ENCODE measurements at places on chromosomes 3 and 15.

GRCh38 chr3:35965908-35966307 is 326.6 kb downstream of the ARPP21 start:
- DNase-seq, result no peak

DNA sequence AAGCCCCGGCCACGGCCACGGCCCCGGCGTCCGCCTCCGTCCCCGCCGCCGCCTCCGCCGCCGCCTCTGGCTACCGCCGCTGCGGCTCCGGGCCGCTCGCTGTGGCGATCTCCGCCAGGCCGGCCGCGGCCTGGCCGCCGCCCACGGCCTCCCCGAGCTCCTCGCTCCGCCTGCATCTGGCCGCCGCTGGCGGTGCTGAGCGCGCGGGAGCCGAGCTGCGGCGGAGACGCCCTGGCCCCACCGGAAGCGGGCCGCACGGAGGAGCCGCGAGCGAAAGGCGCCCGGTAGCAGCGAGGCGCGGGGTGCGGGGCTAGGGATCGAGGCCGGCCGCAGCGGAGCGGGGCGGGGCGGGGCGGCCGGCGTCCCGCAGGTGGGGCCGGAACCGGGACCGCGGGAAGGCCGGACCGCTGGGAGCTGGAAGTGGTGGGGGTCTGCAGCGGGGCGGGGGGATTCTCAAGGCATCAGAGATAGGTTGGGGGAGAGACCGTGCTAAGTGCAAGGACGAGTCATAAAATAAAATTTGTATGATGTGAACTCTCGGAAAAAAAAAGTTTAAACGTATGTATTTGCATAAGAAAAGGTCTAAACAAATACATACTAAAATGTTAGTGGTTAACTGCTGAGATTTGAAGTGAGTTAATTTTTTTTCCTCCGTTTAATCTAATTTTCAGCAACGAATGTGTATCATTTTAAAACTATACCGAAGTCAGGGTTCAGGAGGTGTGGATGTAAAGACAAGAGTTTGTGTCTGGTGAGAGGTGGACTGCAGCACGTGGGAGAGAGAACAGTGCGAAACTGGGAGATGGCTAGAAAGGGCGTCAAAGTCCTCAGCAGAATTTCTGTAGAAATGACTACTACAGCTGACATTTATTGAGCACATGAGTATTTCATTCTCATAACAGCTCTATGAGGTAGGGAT is at the start of gene AVEN:
Gene AVEN, minus strand, starts transcription at position 334 of the 919 bp plus-strand sequence. Its CDS starts 158 bp downstream, at position 176.
- DNase-seq, result no peak

- no peak for DNase-seq
Measured at GRCh38 chr15:97461226-97461625, 499.3 kb upstream of the ARRDC4 start.

DNA sequence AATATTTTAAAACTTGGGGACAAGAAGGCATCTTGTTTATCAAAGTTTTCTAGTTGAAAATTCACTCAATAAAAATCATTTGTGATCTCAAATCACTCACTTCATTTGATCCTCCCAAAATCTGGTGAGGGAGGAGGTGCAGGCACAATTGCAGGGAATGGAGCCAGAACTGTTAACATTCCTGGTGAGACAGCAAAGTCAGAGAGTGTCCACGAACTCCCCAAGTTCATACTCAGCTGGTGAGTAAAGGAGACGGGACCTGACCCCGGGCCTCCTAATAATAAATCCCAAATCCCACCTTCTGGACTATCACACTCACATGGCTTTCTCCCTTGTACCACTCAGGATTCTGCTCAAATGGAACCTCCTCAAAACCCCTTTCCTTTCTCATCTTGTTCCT is 252.3 kb upstream of the LRTM1 start:
- no peak for DNase-seq

DNA sequence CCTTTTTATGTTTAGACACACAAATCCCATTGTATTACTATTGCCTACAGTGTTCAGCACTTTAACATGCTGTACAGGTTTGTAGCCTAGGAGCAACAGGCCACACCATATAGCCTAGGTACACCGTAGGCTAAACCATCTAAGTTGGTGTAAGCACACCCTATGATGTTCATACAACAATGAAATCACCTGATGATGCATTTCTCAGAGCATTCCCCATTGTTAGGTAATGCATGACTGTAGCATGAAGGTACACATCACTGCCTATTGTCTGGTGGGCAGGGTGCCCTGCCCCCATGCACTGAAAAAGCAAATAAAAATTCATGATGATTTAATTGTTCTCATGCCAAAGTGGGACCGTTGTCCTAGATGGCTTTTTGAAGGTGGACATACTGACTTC is 183.6 kb downstream of the AGBL1 start:
- no peak for DNase-seq

- DNase-seq, result no peak
Measured at GRCh38 chr3:62248734-62249483, 124.4 kb downstream of the FEZF2 start.

DNA sequence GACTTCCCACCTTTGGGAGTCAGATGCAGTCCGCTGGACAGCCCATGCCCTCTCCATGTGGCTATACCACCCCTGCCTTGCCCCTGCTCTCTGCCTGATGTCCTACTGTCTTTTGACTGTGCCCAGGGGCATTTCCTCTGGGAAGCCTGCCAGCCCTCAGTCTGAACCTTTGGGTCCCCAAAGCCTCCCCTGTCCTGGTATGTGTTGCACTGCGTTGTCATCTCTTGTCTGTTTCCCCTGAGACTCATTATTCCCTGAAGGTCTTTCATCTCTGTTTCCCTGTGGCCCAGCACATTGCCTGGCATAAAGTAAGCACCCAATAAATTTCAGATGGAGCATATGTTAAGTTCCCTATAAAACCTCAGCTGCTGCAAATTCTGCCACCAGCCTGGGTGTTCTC is 236.6 kb upstream of the CTDSPL start:
- no peak for DNase-seq

DNA sequence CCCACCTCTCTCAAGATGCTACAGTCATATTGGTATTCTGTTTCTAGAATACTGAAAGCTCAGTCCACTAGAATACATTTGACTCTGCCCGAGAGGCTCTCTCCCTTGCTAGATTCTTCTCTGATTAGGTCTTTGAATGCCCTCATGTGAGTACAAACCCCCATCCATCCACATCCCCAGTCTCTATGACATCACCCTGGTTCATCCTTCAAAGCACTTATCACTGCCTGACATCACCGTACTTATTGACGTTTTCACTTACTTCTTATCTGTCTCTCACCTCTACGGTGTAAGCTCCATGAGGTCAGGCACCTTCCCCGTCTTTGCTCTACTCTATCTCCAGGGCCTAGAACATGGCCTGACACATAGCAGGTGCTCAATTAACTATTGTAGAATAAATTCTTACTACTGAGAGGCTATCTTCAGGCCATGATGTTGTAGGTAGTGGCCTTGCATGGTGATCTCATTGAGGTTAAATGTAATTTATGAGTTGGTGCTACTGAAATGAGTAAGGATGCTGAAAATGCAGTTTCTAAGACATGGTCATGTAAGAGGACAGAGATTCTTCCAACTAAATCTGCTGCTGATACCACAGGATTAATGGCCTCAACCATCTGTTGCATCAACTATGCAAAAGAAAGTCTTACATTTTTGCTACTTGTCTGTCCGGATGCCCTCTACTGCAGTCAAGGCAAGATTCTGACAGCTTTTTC is 26.8 kb downstream of the EOGT start:
- DNase-seq, result no peak

DNA sequence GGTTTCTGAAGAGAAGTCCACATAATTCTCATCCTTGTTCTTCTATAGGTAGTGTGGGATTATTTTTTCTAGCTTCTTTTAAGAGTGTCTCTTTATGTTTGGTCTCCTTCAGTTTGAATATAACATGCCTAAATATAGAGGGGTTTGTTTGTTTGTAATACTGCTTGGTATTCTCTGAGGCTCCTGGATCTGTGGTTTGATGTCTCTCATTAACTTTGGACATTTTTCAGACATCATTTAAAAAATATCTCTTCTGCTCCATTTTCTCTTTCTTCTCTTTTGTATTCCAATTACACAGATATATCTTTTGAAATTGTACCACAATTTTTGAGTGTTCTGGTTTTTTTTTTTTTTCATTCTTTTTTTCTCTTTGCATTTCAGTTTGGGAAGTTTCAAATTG is 113.1 kb downstream of the ARNT2 start:
- no peak for DNase-seq

- no peak for DNase-seq
Measured at GRCh38 chr3:10319804-10320203, 1.1 kb downstream of the SEC13 start.

GRCh38 chr3:129662191-129662608 is 55.7 kb upstream of the PLXND1 start:
- no peak for DNase-seq

DNA sequence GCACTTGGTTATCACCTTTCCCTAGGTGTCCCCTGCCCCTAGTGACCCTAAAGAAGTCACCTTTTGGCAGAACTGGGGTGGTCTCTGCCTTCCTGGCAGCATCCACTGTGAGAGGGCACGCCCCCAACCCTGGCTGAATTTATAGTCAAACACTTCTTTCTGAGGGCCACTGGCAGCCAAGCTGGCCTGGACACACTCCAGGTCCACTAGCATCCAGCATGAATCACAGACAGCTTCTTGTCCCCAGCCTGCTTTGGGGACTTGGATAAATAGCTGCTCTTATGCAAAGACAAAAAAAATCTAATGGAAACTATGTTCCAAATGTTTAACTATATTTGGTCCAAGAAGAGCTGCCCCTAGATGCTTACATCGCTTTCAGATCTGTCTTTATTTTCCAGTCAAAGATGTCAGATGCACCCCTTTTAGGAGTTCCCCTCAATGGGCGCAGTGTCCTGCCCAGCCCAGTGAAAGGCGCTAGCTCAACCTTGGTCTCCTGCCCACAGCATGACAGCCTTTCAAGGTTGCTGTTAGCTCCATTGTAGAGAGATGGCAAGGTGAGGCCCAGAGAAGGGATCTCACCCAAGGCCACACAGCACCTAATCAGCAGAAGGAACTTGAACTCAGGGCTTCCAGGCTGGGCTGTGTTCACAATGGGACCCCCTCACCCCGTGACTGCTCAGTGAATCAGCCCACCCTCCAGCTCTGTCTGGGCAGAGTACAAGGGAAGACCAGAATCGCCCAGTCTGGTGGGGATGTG is 7.0 kb downstream of the RASL12 start:
- no peak for DNase-seq

DNA sequence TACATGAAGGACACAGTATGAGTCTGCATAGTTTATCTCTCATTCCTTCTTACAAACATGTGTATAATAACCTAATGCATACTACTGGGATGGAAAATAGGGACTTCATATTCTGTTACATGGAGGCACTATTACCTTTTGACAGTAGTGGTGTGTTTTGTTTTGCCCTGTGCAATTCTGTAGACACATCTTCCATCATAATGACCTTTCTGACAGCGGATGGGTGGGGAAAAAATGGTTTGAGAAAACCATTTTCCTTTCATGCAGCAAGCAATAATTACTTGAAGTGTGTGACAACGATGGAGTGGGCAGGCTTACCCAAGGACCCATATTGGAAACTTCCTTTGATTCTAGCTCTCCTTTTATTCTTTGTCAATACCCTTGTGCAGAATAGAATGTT is 153.6 kb upstream of the ONECUT1 start:
- no peak for DNase-seq

DNA sequence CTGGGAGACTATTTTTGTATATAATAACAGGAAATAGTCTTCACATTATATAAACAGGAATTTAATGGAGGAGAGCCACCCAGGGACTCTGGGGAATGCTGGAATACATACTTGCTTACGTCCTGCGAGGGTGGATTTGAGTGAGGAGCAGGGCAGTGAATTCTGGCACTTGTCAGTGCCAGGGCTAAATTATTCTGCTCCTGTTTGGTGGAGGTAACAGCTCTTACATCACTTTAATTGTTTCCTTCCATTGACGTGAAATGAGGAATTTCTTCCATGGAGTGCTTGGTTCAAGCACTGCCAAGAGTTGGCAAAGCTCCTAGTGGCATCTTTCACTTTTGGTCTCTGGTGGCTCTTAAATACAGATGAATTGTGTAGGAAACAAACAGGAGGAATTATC is 94.1 kb upstream of the GOLGA8J start:
- DNase-seq, result no peak

- no peak for DNase-seq
Measured at GRCh38 chr3:16101295-16102186, 72.9 kb upstream of the GALNT15 start.

GRCh38 chr3:101829437-101829830 is 19.9 kb upstream of the NFKBIZ start:
- no peak for DNase-seq

GRCh38 chr3:37096288-37096687 is 78.1 kb downstream of the LRRFIP2 start:
- no peak for DNase-seq

GRCh38 chr15:37586976-37587375 is 347.5 kb upstream of the TMCO5A start:
- DNase-seq, result no peak

DNA sequence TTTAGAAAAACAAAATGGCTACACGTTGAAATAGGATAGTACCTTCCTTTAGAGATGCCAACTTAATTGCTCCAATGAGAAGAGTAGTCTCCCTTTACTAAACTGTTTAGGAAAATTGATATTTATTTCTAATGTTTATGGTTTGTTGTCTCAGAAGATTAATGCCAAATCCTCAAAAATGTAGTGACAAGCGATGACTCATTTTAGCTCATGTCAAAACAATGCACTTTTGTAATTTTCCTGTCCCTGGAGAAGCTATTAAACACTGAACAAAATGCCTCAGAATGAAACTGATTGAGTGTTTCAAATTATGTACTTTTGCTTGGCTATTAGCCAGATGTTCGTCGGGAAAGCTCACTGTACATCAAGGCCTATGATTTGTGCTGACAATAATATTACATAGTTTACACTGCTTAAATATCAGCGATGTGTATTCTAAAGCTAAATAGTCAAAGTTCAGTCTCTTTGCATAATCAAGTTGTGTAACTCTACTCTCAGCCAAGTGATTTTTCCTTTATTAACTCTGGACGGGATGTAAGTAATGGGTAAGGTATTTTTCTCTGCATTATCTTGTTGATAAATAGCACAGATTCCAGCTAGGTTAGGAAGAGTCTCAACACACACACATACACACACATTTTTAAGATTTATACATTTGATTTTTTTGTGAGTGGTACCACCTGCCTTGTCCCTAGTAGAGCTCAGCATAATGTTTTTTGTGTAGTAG is 83.7 kb downstream of the CMSS1 start:
- no peak for DNase-seq

DNA sequence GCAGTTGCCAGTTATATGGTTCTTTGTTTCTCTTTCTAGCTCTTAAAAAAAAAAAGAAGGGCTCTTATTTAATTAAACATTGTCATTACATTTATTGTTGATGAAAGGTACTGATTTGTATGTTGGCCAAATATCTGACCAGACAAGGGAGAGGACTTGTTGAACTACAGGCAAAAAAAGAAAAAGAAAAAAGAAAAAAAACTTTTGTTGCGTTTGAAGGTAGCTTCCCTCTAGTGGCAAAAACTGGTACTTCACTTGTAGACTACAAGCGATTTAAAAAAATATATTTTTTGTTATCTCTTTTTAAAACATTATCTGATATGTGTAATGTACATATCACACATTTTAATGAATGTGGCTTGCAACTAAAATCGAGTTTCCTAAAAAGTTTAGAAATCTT is 280.6 kb downstream of the ROBO2 start:
- DNase-seq, result no peak
